NCI-H146 (cell line): ENCODE measurements at places on chromosomes 2 and 18.
A peak's percentile ranks its signal among the peaks of the same experiment; 100 is the strongest.

DNA sequence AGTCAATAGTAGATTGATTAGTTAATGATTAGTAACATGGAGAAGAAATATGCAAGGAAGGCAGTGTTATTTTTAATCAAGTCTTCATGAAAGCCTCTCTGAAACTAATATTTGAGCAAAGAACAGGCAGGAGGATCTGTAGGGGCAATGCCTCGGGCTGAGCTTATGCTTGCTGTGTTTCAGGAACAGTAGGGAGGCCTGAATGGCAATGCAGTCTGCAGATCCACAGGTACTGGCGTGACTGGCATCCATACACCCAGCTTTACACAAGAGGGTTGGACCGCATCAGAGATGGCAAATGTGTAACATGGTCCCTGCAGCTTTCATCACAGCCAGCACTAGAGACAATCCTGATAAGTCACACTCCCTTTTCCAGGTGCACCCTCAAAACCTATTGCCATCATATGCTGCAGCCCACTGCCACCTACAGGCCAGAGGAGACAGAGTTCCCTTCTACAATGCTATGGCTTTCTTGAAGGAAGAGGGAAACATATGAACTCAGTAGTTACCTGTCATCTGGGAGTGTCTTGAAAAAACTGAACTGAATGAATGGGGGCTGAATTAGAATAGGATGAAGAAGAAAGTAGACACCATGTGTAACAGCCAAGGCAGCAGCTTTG is 582.4 kb upstream of the RAB6C start:
- DNase-seq: peak; percentile 13

GRCh38 chr2:111951486-111951885 is 53.1 kb downstream of the MERTK start:
- DNase-seq: no peak

GRCh38 chr2:72765997-72766609 is 59.7 kb downstream of the EXOC6B start:
- no peak for DNase-seq

DNA sequence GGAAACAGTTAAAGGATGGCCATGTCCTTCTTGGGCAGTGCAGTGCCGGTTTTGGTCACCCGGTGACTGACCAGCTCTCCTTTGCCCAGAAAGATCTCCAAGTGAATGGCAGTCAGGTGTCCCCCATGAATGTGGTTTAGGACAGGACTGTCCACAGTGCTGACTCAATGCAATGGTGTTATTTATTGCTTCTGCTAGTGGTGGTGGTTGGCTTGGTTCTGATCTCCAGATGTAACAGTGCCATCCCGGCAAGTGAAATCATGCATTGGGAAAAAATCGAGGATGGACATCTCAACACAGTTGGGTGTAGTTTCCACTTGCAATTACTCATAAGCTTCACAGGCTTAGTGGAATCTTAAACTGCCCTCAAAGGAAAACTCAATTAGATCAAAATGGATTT is 81.9 kb downstream of the TGOLN2 start:
- DNase-seq: no peak

- no peak for DNase-seq
These were observed 54.8 kb downstream of the CDH20 start for GRCh38 chr18:61388010-61388409.

DNA sequence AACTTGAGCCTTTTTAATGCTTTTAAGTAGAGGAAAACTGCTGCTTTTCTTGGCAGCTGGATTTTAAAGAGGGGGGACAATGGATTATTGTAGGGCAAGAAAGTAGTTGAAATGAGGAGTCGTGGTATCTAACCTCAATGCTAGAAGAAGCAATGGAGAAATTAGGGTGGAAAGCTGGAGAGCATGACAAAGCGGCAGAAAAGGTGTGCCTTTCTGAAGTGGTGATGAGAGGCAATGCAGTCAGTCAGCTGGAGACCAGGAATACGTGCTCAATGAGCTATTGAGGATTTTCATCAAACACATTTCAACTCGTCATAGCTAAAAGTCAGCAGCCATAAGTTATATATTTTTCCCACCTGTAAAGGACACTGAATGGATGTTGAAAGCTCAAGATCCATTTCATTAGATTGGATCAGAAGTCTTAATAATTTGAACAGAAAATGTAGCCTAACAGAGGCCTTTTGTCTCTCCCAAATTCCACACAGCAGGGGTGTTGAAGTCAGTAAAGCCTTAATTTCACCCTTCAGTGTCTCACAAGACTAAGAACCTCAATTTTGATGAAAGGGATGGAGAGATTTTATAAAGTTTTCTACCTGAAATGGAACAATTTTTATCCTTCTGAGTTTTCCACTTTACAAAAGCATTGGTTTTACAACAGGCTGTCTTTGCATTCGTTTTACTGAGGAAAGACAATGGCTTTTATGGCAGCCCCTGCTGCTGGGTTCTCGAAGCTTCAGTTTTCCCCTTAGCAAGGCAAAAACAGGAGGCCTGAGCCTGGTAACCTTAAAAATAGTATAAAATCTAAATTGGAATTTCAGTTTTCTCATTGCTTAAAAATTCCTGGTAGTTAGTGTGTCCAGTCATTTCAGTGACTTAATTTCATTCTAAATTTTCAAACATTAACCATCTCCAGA is 131.1 kb downstream of the CCDC102B start:
- no peak for DNase-seq

DNA sequence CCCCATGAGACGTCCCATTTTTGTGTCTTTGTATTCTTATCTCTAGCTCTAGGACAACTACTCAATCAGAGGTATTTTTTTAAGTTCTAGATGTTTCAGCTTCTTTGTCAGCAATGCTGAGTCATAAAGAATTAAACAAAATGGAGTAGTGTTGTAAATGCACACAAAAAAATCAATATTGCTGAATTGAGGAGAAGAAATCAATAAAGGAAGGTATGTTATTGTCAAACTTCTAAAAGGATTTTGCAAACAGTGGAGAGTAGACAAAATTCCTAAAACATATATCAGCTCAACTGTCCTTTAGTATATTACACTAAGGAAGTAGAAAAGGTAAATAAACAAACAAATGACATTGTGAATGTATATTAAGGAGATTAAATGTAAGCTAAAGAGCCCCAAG is 726.1 kb upstream of the NRXN1 start:
- peak; percentile 19 for DNase-seq

GRCh38 chr2:119490653-119491195 is 33.6 kb downstream of the SCTR start:
- no peak for DNase-seq

GRCh38 chr2:96564026-96564425 is 27.5 kb downstream of the ARID5A start:
- no peak for DNase-seq

DNA sequence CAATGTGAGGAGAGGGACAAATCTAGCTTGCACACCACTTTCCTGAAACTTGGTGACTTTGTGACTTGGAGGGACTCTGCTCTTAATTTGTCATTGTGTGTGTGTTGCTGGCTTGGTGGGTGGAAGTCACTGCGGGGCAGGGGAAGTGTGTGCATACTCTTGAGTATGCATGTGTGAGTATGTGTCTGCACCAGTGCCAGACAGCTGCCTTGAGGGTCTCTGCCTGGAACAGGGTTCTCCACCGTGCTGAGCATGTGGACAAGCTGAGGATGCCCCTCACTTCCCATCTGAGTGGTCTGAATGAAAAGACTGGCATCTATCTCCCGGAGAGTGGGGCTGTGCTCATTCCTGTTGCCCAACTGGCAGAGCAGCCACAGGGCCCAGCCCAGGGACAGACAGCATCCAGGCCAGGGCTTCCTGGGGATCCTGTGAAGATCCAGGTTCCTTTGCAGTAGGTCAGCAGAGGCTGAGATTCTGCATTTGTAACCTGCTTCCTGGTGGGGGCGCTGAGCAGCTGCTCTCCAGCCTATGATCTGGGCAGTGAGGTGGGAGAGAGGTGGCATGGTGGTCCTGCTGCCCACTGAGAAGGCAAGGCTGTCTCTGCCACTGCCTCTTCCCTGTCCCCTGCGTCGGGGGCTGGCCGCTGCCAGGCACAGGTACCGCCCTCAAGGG is 138.9 kb upstream of the HAAO start:
- DNase-seq: no peak

DNA sequence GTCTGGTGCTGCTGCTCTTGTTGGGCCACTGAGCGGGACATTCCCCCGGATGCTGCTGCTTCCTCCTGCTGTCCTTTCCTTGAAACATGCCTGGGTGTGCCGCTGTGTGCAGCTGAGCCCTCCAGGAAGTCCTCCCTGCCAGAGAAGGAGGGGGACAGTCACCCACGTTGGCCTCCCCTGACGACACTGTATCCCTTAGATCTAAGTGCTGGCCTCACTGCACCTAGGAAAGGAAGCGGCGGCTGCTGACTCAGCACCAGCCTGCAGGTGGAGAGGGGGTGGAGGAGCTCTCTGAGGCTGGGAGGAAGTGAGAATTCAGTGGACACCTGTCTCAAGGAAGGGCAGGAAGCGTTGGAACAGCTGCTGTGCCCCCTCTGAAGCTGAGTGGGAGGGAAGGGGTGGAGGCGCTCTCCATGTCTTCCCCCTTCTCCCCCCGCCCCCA is 239.8 kb downstream of the HAUS1 start:
- DNase-seq: peak; percentile 51

DNA sequence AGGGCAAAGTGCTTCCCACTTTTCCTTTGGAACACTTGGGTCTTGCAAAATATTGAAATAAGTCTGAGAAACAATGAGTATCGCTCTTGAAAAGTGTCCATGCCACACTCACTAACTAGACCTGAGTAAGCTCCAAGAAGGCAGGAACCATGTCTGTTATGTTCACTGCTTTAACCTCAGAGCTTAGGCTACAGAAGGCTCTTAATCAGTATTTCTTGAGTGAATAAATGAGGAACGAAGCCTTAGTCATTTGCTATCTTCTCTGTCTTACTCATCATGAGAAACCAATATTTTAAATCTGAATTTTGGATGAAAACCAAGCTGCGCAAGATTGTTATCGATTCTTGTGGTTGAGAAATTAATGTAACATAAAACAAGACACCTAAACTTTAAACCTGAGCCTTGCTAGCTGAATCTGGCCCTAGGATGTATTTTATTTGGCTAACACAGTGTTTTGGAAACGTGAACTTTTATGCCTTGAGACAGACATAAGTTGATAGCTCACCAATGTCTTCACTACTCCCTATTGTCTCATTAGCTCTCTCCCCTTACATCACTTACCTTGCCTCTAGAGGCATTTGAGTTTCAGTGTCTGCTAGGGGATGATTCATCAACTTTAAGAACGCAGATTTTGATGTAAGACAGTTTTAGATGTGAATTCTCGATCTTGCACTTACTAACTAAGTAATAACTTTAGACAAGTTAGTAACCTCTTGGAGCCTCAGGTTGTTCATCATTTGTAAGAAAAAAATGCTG is 392.8 kb upstream of the MEIS1 start:
- no peak for DNase-seq

- DNase-seq: peak; percentile 27
These were observed 36.2 kb downstream of the ASB1 start for GRCh38 chr2:238462782-238463396.

GRCh38 chr2:113138428-113139322 is 11.3 kb downstream of the IL1RN start:
- peak; percentile 55 for DNase-seq

- DNase-seq: no peak
These were observed 16.4 kb upstream of the STARD7 start for GRCh38 chr2:96225016-96225533.

- no peak for DNase-seq
These were observed 469.0 kb downstream of the EPHA4 start for GRCh38 chr2:221102896-221103688.

DNA sequence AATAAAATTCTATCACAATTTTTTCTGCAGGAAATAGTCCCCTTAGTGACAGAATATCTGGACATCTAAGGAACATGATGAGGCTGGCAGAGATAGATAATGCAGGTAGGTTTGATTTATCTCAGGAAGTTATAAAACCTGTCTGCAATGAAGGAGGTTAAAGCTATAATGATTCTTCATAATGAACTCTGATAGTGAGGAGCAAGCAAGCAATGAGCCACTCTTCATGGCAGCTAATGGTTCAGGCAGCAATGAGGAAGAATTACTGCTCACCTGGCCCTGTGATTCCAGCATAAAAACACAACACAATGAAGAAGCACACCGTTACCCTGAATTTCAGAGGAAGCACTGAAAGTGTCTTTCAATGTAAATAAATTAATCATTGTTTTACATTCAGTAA is 599.6 kb upstream of the PKDCC start:
- no peak for DNase-seq

DNA sequence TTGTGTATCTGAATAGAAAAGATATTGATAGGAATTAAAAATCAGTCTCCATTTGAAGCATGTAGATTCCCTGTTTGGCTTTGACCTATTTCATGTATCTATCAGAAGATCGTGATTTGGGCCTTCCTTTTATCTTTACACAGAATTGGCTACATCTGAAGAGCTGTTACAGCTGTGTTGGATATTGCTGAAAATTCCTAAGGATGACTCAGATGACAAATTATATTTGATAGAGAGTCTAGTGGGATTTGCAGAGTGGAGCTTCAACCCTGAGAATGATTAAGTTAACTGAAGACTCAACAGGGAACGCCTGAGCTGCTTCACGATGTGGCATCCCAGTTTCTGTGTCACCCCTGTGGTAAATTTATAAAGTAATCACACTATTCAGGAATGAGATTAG is 4.9 kb upstream of the COL3A1 start:
- DNase-seq: no peak

- DNase-seq: no peak
These were observed 40.8 kb downstream of the GTF3C3 start for GRCh38 chr2:196758474-196759377.

DNA sequence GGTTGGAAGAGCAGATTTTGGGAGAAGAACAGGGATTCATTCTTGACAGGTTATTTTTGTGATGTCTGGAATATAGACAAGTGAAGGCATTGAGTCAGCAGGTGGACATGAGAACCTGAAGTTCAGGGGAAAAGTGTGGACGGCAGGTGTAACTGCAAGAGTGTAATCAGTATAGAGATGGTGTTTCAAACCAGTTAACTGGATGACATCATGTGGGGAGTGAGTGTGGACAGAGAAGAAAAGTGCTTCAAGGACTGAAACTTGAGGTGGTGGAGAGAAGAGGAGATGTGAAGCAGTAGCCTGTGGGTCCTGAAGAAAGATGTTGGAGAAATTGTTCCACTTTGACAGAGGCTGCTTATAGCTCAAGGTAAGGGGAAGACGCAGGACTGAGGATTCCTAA is 7.1 kb downstream of the IL1RL1 start:
- DNase-seq: no peak

- no peak for DNase-seq
These were observed 138.7 kb downstream of the TTC32 start for GRCh38 chr2:19762959-19763605.

- no peak for DNase-seq
These were observed 35.8 kb upstream of the ASPRV1 start for GRCh38 chr2:69997015-69997830.

GRCh38 chr2:142462306-142462705 is 331.5 kb upstream of the LRP1B start:
- DNase-seq: no peak

DNA sequence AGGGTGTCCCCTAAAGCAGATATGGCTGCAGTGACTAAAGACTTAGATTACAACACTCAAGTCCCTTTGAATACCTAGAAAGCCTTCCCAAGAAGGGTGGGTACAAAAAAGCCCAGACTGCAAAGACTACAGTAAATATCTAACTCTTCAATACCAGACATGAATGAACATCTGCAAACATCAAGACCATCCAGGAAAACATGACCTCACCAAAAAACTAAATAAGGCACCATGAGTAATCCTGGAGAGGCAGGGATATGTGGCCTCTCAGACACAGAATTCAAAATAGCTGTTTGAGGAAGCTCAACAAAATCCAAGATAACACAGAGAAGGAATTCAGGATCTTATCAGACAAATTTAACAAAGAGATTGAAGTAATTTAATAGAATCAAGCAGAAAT is 138.2 kb upstream of the OTOS start:
- no peak for DNase-seq
